ENCODE measurements at places on chromosomes 13 and 19.
A peak's percentile ranks its signal among the peaks of the same experiment; 100 is the strongest.

DNA sequence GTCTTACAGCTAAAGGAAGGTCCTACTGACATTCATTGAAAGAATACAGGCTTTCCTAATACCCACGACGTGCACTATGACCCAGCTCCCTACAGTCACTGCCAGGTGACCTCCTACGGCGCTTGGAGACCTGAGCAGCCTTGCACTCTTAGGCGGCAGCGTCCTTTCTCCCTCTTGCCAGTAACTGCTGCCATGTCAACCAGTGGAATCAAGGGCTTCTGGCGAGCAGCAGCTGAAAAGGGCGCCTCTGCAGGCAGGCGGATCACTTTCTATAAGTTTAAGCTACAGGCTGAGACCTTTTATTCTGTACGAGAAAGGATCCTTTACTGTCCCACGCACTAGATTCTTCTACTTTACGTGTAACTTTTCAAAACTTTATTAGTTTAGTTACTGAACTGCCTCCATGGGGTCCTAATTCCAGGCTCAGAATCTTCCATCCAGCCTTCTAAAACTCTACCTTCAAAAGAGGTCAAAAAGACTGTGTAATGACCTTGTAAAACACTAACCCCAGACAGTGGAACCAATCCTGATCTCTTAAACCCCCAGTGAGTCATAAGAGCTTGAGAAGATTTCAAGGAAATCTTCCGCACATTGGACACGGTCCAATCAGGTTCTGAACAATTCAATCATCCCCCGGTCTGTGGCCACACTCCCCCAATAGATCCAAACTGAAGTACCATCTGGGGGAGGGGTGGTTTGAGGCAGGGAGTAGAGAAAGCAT, 1.9 kb downstream of the KCTD12 start:
- peak; percentile 32 for DNase-seq

DNA sequence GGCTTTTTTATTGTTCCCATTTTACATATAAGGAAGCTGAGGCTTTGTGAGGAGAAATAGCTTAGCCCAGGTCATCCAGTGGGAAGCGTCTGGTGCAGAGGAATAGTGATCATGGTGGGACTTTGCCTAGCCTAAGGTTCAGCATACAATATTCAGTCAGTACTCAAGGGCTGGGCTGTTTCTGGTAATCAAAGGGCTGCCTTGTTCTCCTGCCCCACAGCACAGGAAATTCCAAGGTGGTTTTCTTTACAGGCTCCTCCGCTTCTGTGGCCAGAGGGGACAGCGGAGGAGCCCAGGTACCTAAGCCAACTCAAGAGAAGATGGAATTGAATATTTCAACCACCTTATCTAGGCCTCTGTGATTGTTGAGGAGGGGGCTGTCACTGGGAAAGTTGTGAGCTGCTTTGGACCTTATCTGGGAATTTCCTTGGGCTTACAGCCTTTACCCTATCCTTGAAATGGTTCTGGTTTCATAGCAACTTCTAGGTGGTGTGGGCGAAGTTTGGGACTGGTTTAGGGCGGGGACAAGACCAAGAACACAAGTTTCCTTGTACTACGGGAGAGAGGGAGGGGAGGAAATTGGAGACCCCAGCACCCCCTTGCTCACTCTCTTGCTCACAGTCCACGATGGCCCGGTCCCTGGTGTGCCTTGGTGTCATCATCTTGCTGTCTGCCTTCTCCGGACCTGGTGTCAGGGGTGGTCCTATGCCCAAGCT, at the start of gene MIA:
MIA (plus strand) TSS at position 606 of the 716 bp plus-strand sequence; CDS start at position 628, 22 bp downstream.
- no peak for DNase-seq

- DNase-seq, result no peak
Observed at GRCh38 chr19:45110851-45111266, 17.9 kb downstream of the PPP1R37 start.

- DNase-seq, result no peak
Observed at GRCh38 chr13:112346173-112346898, 29.8 kb upstream of the SPACA7 start.

GRCh38 chr13:24997367-24997967, 98.5 kb upstream of the PABPC3 start:
- DNase-seq, result peak; percentile 61

DNA sequence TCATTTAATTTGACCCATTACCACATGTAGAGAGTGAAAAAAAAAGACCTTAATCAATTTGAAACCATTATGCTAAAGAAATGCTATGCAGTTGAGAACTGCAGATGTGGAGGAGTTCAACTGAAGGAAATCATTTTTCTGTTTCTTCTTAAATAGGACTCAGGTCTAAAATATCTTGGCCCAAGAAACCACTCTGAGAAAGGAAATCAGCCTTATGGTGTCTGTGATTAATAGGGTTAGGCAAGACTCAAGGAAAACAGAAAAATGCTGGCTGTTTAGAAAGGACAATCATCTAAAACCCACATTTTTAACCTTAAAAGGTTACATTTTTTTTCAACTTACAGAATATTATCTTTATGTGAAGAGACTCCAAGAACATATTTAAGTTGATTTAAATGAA, 1.9 kb upstream of the SLITRK1 start:
- no peak for DNase-seq

Measured in AML-193 (cell line).